ENCODE measurements at places on chromosomes 5 and 9. TPM values are rescaled to one million over a fixed set of nuclear protein-coding genes. Genes with fewer than 3 reads are reported as not detected.

DNA sequence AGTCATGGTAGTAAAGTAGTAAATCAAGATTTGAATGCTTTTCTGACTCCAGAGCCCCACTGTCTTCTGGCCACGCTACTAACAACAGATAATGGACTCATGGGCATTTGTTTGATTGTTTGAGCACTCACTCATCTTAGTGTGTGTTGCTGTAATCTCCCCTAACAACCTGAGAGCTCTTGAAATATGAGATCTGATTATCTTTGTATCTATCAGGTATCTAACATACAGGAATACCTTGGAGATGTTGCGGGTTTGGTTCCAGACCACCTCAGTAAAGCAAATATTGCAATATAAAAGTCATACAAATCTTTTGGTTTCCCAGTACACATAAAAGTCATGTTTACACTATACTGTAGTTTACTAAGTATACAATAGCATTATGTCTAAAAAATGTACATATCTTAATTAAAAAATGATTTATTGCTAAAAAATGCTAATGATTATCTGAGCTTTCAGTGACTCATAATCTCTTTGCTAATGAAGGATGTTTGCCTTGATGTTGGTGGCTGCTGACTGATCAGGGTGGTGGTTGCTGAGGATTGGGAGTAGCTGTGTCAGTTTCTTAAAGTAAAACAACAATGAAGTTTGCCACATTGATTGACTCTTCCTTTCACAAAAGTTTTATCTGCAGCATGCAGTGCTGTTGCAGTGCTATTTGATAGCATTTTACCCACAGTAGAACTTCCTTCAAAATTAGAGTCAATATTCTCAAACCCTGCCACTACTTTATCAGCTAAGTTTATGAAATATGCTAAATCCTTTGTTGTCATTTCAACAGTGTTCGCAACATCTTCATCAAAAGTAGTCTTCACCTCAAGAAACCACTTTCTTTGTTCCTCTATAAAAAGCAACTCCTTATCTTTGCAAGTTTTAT is 92.2 kb downstream of the ZNF462 start:
- no peak for DNase-seq

GRCh38 chr5:68641211-68641610 is 425.7 kb downstream of the PIK3R1 start:
- no peak for DNase-seq

- DNase-seq: no peak
These were observed 267.1 kb downstream of the GADD45G start for GRCh38 chr9:89871871-89872331.

GRCh38 chr5:151270599-151270998 is 17.6 kb downstream of the GM2A start:
- DNase-seq: peak; percentile 11

DNA sequence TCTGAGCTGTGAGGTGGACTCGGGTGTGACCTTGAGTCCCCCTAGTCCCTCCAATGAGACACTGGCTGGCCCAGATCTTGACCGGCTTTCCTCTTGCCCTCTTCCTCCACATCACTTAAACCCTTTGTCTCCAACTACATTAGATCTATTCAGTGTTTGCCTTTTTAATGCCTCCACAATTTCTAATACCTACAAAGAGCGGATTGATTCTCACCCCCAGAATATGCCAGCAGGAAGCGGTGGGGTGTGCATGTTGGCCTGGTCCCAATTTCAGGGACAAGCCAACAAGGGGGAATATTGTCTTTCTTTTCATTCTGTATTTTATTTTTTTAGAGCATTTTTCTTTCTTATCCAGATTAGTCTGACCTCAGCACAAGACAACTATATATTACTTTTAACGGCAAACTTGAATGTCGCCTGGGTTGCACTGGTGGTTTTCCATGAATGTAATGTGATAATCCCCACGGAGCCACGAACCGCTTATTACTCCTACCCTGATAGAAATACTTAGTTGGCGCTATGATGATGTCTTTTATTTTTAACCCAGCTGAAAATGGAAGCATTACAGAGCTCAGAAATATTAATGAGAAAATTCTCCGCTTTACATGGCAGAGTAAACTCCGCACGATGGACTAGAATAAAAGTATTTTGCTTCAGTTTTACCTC is 68.5 kb upstream of the MYO10 start:
- peak; percentile 40 for DNase-seq

DNA sequence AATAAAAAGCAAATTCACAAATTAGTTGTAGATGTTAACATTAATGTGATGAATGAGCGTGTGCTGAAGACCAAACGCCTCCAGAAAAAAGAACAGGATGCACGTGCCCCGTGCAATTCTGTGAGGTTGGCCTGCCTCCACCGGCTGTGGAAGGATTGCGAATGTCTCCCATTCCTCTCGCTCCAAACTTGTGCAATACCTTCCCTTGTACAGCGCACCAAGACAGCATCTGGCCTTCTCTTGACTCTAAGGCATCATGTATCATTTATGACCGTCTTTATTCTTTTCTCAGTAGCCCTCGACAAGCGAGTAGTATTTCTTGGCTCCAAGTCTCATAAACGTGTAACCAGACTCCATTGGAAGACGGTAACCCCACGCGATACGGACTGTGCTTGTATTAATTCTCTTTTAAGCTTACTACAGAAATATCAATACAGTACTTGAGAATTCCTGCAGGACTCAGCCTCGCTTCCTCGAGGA is 1.5 kb upstream of the TESK1 start:
- DNase-seq: peak; percentile 51

- DNase-seq: no peak
These were observed 5.9 kb upstream of the NFIL3 start for GRCh38 chr9:91429501-91429900.

DNA sequence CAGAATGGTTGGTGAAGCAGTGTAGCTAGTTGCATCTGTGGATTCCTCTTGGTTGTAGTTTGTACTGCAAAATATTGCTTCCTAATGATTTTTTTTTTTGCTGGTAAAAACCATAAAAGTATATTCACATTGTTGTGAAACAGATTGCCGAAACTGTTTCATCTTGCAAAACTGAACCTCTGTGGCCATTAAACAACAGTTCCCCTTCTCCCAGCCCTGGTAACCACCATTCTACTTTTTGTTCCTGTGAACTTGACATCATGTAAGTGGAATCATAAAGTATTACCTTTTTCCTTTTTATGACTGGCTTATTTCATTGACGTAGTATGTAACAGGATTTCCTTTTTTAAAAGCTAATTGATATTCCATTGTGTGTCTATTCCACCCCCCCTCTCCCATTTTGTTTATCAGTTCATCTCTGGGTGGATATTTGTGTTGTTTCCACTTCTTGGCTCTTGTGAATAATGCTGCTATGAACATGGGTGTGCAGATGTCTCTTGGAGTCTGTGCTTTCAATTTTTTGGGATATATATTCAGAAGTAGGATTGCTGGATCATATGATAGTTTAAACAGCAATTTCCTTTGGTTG is 11.8 kb downstream of the SUB1 start:
- DNase-seq: no peak

- DNase-seq: no peak
These were observed 63.9 kb downstream of the EPB41L4A start for GRCh38 chr5:112355058-112355685.

- no peak for DNase-seq
These were observed 69.9 kb downstream of the PPARGC1B start for GRCh38 chr5:149799965-149800516.

GRCh38 chr9:96158909-96159575 is 142.9 kb downstream of the HSD17B3 start:
- DNase-seq: no peak

DNA sequence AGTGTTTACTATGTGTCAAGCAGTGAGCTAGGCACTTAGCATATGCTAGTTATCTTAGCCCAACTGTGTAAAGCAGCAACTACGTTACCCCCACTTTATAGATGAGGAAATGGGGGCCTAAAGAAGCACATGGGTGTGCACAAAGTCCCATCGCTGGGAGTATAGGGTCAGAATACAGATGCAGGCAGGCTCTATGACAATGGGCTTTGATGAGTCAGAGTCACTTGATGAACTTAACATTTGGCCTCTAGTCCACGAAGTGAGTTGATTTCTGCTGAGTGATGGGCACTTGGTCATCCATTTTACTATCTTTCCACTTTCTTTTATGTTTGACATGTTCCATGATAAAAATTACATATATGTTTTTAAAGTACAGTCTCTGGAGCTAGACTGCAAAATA is 204.3 kb downstream of the TRIM32 start:
- no peak for DNase-seq

DNA sequence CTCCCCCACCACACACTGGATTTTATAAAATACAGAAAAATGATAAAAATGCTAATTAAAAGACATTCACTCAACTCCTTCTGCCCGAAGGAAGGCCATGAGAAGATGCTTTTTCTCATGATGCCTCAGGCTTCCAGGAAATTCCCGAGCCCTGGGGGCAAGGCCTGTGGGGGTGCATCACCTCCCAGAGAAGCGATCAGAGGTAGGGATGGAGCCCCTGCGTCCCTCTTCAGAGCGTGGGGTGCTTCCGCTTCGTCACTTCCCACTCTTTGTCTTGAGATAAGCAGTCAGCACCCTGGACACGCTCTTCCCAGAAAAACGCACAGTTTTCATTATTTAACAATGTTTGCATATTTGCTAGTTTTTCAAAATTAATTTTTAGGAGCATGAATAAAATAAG is 33.3 kb upstream of the SH3PXD2B start:
- no peak for DNase-seq

DNA sequence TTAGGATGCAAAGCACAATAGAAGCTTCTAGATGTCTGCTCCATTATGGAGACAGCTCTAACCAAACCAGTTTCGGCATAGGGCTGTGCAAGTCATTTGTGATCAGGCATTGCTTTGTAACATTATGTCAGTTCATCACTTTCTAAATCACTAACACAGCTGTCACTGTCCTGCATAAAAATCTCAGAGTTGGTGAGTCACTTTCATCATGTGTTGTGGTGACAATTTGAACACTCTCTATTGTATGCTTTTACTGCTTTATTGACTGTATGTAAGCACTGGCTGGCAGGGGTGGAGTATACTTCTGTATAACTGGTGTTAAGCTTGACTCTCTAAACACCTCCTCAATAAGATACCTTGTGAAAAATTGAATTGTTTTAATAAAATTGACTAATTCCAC is 77.9 kb downstream of the SLCO4C1 start:
- no peak for DNase-seq

DNA sequence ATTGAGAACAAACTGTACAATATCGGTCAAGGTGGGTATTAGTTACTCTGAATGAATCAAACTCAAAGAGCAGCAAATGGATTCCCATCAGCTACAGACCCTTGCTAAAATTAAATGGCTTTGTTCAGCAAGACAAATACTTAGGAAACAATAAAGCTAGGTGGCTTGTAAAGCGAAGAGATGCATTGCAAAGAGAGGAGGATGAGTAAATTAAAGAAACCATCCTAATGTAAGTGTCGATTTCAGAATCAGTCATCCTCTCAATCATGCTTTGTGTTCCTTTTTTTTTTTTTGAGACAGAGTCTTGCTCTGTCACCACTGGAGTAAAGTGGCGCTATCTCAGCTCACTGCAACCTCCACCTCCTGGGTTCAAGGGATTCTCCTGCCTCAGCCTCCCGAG is 359.2 kb upstream of the ZNF462 start:
- no peak for DNase-seq

DNA sequence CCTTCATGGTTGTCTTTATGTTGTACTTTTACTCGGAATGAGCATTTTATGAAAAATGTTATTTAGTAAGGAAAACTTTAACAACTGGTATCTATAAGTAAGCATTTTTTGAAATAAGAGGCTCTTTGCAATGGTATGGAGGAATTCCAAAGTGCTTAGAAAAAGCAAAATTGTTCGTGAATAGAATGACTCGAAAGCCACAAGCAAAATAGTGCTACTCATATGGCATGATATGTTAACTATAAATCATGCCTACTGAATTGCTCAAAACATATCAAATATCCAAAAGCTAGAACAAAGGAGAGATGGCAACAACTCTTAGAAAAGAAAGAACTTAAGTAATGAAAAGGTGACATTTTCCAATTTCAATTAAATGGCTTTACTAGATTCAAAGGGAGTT is 216.3 kb downstream of the KIAA0825 start:
- DNase-seq: no peak

- no peak for DNase-seq
These were observed 117.6 kb upstream of the HMHB1 start for GRCh38 chr5:143694357-143694756.

DNA sequence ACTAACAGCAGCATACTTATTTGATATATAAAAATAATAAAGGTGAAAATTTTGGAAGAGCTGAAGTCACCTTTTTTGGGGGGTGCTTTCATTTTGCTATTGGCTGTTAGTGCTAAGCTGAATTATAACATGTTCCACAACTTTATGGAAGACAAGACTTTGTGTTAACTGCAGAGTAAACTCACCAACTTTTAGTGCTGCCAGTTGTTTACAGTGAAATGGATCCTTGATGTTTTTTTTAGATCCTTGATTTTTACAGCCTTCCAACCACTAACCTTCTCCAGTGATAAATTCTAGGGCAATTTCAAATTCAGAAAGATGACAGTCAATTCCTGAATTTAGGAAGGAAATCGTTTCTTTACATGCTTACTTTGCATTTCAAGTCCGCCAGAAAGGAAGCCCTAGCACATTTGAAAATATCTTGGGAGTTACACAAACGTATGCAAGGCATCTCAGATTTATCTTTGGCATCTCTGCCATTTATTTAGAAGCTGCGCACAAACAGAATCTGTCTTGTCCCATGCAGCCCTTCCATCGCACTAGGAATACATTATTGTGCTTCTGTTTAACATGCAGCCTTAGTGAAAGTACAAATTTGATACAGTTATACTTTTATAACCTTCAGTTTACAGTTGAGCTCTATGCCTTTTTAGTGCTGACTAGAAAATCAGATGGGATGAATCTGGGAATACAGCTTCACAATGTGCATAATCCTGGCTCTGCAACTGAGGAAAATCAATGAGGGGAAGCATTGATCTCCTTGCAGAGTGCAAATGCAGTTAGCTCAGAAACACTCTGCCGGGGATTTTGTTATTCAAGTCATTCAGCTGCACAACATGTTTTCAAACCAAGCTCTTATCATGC is 142.4 kb upstream of the ZNF608 start:
- no peak for DNase-seq

DNA sequence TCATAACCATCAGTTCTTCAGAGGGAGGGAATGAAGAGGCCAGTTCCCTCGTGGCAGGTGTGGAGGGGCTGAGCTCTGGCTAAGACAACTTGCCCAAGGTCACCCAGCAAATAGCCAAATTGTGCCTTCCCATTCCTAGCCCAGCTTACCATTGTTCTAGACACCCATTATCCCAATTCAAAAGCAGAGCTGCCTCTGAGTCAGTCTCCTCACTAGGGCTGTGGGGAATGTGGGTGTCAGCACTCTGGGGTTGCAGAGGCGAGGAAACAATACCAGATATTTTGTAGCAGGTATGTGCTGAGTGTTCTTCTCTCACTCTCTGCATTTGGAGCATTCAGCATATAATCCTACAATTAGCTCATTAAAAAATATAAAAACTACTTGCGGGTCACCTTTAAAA is 270.8 kb downstream of the PSAT1 start:
- no peak for DNase-seq

GRCh38 chr5:145407300-145408047 is 427.7 kb downstream of the PRELID2 start:
- no peak for DNase-seq

Gene SYNPO
- 1.4 TPM for total RNA-seq

Gene KCNMB1
- not detected for total RNA-seq

Gene SOHLH1
- not detected for total RNA-seq

Gene PRR7
- total RNA-seq: 13.9 TPM

Gene FRMPD1
- not detected for total RNA-seq

Gene FREM1
- total RNA-seq: 0.88 TPM

Gene RGS7BP
- total RNA-seq: not detected

Gene LTC4S
- not detected for total RNA-seq

Gene SLC25A2
- not detected for total RNA-seq

Gene SEMA4D
- 0.12 TPM for total RNA-seq

Gene FAM78A
- total RNA-seq: 0.24 TPM

Gene ERAP2
- 136 TPM for total RNA-seq

Measured in RPMI7951 (cell line).